ENCODE measurements at places on chromosomes 1 and 21.
A peak's percentile ranks its signal among the peaks of the same experiment; 100 is the strongest.

DNA sequence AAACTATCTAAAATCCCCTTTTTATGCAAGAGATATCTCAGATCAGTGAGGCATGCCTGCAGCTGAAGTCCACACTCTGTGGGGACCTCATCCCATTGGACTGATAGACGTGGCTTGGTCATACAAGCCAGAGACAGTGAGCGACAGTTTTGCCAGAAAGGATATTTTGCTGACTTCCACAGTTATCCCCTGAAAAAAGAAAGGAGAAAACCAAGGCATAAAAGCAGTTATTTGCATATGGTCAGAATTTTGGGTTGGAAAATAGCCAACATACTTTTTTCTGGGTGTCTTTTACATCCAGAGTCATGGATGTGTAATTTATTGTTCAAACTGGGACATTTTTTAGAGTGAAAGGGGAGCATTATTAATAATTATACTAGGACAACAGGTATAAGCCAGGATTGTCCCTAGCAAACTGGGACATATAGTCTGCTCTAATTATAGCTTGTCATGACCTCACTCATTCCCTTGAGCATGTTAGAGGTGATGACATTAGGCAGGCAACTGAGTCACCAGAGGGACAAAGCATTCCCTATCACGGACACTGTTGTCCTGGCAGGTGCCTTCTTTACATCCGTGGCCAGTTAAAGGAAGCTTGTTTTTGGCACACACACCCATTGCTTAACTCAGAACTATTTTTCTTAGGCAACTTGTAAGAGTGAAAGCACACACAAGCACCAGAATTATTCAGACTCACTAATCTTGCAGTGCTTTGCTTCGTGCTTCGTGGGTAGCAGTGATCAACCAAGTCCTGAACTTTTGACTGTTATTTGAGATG is 65.5 kb downstream of the PRRX1 start:
- DNase-seq = no peak

DNA sequence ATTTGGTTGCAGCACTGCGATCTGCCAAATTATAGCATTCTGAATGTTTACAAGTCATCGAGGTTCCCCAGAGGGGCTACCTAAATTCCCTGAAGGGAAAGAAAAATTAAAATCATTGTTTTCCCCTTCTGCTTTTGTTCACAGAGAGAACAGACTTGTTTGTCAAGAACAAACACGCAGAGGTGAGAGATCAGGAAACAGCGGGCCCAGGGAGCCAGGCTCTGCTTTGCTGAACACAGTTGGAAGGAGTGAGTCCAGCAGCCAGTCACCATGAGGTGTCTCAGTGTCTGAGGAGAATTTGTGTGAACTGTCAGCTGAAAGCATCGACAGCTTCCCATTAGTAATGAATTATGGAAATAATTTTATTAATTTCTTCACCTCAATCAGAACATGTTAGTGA is 52.5 kb downstream of the RWDD3 start:
- no peak for DNase-seq

DNA sequence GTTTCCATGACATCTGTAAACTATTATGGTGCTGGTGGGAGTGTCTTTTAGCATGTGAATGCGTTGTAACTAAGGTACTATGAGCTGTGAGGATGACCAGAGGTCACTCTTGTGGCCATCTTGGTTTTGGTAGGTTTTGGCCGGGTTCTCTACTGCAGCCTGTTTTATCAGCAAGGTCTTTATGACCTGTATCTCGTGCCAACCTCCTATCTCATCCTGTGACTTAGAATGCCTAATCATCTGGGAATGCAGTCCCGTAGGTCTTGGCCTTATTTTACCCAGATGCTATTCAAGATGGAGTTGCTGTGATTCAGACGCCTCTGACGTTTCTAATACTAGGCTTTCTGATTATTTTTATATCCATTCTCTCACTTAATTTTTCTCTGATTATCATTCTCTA is 9.4 kb downstream of the NCAM2 start:
- no peak for DNase-seq

DNA sequence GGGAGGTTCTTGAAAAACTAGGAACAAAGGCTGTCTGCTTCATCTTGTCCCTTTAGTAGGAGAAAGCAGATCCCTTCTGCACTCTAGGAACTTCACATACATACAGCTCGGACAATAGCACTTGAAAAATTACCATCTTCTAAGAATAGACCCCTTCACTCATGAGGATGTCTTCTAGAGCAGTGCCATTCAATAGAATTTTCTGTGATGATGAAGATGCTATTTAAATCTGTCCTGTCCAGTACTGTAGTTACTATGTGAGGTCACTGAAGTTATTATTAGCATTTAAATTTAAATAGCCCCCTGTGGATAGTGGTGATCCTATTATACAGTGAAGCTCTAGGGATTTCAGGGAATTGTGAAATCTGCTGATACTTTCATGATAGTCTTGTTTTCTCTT is 46.4 kb upstream of the RAB3GAP2 start:
- DNase-seq = no peak

- no peak for DNase-seq
Measured at GRCh38 chr1:30473922-30474817, 249.2 kb downstream of the MATN1 start.

DNA sequence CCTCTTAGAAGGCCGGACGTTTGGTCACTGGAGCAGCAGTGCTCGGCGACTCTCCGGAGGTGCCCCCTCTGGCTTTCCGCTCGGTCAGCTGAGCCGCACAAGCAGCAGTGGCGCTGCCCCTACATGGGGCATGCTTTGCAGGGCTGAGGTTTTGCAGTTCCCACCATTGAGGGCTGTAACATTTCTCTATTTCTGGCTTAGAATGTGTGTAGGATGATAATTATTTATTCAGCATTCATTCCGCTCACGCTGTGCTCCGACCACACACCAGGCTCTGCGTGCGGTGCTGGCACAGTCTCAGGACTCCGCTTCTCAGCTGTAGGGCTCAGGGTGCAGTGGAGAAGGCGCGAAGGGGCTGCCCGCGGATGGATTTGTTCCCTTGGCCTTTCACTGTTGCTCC is 119.5 kb downstream of the PCBP3 start:
- DNase-seq = no peak

DNA sequence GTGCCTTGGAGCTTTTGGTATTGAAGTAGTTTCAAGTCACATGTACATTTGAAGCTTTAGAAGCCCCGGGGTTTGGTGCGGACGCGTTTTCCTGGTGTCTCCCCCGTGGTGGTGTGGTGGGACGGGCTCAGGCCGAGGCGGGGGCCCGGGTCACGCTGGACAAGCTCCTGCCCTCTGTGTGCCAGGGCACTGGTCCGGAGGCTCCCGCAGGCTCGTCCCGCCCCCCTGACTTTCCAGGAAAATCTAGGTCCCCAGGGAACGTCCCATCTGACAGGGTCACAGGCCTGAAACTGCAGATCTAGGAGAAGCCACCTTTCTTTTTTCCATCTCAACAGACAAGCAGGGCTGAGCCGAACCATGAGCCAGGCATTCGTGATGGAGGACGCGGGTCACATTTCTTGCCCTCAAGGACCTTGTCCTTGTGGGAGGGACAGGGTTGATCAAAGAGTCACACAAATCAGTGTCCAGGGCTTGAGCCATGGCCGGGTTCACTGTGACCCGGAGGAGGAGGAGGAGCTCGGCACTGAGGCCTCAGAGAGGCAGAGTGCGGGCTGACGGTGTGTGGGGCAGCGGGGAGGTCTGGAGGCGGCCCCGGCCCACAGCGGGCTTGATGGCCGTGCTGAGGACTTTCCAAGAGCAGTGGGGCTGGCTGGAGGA is 1.6 kb downstream of the DMRTB1 start:
- no peak for DNase-seq

DNA sequence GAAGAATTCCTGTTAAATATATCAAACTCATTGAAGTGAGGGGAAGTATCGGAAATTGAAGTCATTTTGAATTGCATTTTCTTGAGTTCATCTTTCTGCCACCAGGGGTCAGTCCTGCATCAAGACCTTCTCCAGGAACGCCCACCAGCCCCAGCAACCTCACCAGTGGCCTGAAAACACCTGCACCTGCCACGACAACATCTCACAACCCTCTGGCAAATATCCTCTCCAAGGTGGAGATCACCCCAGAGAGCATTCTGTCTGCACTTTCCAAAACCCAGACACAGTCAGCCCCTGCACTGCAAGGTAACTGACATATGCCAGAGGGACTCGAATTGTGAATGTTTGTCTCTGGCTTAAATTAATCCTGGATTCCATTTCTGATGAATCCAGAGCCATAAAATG is 22.8 kb upstream of the TARS2 start:
- DNase-seq = peak; percentile 56

DNA sequence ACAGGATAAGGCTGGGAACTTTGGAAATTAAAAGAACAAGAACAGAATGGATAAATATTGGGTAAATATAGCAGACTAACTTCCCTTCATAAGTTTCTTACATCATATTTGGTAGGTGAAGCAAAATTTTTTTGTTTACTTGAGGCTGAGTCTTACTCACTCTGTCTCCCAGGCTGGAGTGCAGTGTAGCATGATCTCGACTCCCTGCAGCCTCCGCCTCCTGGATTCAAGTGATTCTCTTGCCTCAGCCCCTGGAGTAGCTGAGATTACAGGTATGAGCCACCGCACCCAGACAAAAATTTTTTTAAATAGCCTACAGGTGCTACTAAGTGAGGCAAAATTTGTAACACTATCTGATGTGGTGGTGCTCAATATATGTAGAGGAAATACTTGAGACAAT is 50.7 kb downstream of the TM2D1 start:
- no peak for DNase-seq

DNA sequence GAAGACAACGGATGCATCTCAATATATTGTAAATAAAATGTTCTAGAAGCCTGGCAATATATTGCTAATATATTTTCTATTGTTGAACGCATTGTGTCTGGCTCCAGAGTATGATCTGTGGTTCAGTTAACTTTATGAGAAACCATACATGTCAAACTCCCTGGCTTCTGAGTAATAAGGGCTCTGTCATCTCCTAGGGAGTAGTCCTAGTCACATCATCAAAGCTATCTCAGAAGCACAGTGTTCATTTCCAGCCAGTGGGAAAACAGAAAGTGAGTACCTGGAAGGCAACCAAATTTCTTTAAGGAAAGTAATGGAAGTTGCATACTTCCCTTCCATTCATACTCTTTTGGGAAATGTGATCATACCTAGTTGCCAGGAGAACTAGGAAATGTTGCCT is 27.0 kb upstream of the ST6GALNAC5 start:
- no peak for DNase-seq

DNA sequence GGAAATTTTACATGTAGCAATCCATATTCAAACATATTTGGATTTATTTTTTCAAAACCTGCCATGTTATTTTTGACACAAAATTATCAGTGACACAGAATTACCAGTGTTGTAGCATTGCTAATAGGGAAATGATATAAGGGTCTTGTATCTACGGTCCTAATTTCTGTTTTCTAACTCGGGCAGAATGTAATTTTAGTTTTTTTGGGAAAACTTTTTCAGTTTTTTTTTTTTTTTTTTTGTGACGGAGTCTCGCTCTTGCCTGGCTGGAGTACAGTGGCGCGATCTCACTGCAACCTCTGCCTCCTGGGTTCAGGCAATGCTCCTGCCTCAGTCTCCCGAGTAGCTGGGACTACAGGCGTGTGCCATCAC is 2.6 kb downstream of the UQCRH start:
- no peak for DNase-seq

- DNase-seq = no peak
Measured at GRCh38 chr1:61182049-61182448, 99.7 kb downstream of the NFIA start.

- DNase-seq = no peak
Measured at GRCh38 chr1:15835205-15835740, 12.2 kb upstream of the SPEN start.

GRCh38 chr21:25456672-25457071 is 150.6 kb downstream of the MRPL39 start:
- DNase-seq = no peak

GRCh38 chr1:84110629-84111028 is 33.4 kb upstream of the PRKACB start:
- no peak for DNase-seq

DNA sequence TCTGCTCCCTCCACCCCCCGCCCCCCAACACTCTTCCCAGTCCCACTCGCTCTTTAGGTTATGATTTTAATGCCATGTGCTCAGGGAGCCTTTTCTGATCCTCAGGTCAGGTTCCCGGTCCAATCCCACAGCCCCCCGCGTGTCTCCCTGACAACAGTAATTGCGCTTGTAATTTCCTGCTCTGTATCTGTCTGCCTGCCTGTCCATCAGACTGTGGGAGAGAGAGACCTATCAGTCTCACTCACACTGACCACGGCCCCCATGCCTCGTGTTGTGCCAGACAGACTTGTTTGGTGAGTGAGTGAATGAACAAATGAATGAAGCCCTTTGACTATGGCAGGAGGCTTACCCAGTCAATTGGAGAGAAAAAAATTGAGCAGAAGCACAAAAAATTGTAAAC is 50.8 kb upstream of the ECE1 start:
- DNase-seq = no peak

- DNase-seq = no peak
Measured at GRCh38 chr1:228341814-228342626, 64.6 kb downstream of the TRIM11 start.

GRCh38 chr1:229272164-229273158 is 1.6 kb downstream of the RAB4A start:
- DNase-seq = no peak

DNA sequence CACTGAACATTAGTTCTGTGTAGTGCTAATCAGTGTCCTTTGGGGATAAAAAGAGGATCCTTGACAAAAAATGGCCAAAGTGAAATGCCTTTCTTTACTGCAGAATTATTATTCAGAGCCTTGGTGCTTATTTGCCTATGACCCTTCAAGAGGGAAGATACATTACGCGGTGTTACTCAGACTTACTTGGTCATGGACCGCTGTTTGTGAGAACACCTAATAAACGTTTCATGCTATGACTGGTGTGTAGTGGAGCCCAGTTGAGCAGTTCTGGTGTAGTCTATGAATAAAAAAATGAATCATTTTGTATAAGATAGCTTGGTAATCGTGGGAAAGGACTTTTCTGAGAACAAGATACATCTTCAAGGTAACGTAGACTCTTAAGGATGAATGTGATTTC is 8.3 kb downstream of the NFYC start:
- DNase-seq = no peak

- DNase-seq = no peak
Measured at GRCh38 chr1:41789661-41790330, 128.9 kb downstream of the HIVEP3 start.

GRCh38 chr1:225428881-225429455 is 1.1 kb upstream of the LBR start:
- DNase-seq = no peak

- DNase-seq = no peak
Measured at GRCh38 chr21:45877821-45878469, 103.6 kb upstream of the COL6A1 start.

DNA sequence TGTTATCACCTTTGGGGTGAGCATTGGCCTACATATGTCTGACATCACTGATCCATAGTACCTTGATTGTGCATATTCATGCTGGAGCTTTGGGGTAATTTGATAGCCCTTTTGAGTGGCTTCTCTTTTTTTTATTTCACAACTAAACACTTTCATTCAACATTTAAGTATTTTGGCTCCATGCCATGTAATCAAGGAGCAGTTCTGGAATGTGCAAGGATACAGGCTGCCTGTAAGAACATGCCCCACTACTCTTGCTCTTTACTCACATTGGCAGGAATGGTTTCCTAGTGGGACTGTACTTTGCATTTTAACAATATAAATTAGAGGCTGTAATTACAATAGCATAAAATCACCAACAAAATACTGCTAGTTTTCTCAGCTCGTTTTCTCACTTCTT is 300.7 kb upstream of the SPAG17 start:
- no peak for DNase-seq

Data from stimulated activated CD4-positive, alpha-beta T cell treated with anti-CD3 and anti-CD28 coated beads, Interleukin-1b, Interleukin-23, amount 100 ng/mL, for 24 hours (primary cell).